GF-D8 (cell line): ENCODE measurements at places on chromosomes 1 and 21.

- DNase-seq, result no peak
Observed at GRCh38 chr1:119605686-119606085, 42.4 kb downstream of the ZNF697 start.

DNA sequence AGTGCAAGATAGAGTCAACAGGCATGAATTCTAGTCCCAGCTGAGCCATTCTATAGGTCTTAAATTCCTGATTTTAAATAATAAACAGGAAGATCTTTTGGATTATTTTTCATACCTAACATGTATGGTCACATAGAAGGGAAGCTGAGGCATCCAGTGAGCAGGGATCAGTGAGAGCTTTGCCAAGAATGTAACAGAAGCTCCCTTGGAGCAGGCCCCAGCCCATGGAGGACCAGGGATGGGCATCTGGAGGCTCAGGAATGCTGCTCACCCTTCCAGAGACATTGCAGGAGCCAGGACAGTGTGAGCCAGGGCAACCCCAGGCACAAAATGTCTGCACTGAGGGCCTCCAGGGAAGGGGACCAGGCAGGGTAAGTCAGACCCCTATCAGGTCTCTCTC lies 54.4 kb upstream of the KCND3 start:
- no peak for DNase-seq

DNA sequence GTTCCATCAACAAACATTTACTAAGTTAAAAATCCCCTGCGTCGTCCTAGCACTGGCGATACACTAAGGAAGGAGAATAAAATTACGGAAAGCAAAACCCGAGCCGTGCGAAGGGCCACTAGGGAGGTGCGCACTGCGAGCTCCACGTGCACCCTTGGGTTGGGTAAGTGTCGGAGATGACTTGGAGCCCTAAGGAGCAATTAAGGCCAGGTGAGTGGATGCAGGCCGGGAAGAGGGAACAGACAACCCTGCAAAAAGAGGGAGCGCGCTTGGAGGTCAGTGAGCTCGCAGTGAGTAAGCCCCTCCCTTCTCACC lies 704 bp downstream of the WDR4 start:
- DNase-seq, result no peak

DNA sequence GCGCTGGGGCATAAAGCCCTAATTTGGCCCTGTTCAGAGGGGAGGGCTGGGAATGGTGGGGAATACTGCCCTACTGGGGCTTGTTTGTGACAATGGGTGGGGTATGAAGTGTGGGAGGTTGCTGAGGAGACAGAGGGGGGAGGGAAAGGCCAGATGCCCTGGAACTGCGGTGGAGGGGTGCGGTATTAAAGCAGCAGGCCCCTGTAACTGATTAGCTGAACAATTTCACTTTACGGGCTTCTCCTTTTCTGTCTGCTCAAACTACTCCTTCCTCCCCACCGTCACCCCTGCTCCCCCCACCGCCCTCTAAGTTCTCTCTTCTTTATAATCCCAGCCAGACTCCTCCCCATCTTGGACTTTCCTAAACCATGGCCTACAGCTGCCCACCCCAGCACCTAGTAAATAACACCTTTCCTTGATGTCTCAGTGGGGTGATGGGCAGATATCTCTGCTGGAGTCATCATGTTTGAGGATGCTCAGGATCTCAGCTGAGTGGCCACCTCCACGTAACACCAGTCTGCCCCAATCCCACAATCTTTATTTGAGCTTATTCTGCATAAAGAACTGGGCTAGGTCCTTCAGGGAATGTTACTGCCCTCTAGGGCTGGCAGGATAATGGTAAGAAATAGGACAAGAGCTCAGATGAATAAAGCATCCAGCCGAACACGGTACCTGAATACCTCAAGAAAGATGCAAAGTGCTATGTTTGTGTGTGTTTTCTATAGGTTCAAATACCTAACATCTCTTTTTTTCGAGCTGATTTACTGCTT lies 33.5 kb downstream of the XCL1 start:
- no peak for DNase-seq
